ENCODE measurements at places on chromosomes 6 and 20.
A peak's percentile ranks its signal among the peaks of the same experiment; 100 is the strongest.

DNA sequence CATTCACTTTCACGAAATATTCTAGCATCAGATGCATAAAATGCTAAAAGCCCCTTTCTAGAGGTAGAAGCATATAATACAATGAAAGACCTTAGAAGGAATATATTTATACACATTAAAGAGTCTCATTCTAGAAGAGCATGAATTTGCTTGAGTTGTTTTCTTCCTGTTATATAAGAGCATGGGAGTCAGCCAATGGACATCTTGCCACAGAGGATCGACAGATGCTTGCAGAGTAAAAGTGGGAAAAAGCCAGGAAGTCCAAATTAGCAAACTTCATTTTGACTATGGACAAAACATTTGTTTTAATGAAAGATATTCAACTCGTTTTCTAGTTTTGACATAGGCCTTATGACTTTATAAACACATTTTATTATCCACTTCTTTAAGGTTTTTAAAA lies 44.2 kb upstream of the RIPPLY2 start:
- DNase-seq = no peak

- no peak for DNase-seq
These were observed 97.6 kb downstream of the FAM50B start for GRCh38 chr6:3946778-3947177.

- DNase-seq = no peak
These were observed 50.7 kb downstream of the TNFAIP3 start for GRCh38 chr6:137917551-137918325.

- DNase-seq = no peak
These were observed 601.7 kb upstream of the GJE1 start for GRCh38 chr6:141531040-141531439.

GRCh38 chr20:37526238-37526838 lies 1.3 kb downstream of the BLCAP start:
- DNase-seq = no peak

DNA sequence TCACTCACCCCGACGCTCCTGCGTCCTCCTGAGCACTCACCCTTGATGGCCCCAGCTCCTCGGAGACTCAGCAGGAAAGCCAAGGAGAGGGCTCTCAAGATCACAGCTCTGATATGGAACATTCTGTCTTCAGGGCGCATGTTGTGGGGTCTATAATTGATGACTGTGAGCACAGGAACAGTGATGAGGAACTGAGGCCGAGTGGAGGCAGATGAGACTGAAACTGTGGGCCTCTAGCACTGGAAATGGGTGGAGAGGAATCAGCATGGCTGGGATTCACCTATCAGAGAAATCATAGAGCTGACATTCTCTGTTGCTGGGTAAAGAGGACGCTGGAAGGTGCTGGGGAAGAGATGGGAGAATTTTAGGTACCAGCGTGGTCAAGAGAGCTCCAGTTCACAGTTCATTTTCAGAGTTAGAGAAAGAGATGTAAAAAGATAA lies at the start of gene HLA-DPA1:
HLA-DPA1 (minus strand) TSS at position 219 of the 441 bp plus-strand sequence.
- DNase-seq = no peak

GRCh38 chr6:150324044-150324443 lies 44.8 kb upstream of the IYD start:
- DNase-seq = no peak

DNA sequence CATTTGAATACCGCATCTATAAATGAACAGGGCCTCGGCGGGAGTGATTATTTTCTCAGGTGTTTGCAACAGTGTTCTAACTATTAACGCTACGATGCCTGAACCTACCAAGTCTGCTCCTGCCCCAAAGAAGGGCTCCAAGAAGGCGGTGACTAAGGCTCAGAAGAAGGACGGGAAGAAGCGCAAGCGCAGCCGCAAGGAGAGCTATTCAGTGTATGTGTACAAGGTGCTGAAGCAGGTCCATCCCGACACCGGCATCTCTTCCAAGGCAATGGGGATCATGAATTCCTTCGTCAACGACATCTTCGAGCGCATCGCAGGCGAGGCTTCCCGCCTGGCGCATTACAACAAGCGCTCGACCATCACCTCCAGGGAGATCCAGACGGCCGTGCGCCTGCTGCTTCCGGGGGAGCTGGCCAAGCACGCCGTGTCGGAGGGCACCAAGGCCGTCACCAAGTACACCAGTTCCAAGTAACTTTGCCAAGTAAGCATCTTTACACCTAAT lies 70.9 kb downstream of the HFE start:
- no peak for DNase-seq

DNA sequence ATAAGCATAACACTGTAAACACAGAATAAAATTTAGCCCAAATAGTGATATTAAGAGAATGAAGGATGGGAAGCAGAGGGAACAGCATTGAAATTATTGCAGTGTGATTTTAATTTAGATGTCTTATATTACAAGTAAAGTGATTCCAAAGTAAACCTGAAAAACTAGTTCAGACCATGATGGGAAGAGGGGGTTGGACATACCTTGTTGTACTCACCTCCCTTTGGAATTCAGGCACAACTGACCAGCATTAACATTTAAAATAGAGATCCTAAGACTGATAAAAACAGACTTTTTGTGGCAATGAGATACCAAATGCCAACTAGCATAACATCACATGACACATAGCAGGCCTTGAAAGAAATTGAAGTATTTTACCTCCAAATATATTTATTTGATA lies 262.6 kb upstream of the PRND start:
- DNase-seq = no peak

GRCh38 chr20:10408108-10408813 lies 25.8 kb downstream of the MKKS start:
- DNase-seq = no peak

GRCh38 chr6:27839626-27840475 lies 72.3 kb downstream of the OR2B2 start:
- no peak for DNase-seq

DNA sequence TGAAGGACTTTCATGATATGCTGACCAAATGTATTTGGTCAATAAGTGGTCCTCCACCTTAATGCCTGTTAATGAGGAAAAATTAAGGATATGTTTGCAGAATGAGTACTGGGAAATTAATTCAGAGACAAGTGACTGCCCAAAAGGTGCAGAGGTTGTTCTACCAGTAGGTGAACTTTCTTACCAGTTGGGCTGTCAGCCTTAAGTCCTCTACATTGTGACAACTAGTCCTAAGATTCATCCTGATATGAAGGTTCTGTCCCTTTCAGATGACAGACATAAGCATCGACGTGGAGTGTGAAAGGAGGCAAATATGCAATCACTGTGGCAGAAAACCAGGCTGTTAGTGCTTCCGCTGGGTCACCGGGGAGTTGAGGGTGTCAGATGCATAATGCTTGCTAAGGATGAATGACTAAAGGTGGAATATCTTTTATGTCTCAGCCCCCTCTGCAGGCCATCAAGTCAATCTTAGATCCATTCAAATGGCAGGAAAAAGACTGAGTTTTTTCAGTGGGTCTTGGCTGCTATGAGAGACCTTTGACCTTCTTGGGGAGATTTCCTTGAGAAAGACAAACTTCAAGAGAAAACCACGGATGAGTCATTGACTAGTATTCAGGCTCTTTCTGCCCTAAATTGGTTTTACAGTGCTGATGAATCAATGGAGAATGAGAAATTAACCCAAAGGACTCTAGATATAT lies 226.0 kb downstream of the TPBG start:
- DNase-seq = peak; percentile 52

DNA sequence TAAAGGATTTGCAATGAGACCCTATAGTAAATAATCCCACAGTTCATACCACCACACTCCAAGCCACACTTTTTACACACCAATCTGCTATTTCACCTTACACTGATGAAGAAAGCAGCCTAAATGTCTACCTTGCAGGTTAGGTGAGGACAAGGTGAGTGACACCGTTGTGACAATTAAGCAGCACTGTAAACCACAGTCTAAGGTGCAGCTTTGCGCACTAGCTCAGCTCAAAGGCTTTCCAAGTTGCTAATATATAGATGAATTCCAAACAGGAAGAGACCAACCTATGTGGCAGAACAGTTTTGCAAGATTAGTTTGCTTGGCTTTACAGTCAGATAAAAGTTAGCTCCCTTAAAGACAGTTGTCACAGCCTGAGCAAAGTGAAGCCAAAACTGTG lies 429.5 kb upstream of the MARCKS start:
- DNase-seq = no peak

- no peak for DNase-seq
These were observed 17.1 kb downstream of the ALDH8A1 start for GRCh38 chr6:134932535-134933470.

- DNase-seq = no peak
These were observed 161.8 kb downstream of the LRFN2 start for GRCh38 chr6:40425192-40425919.

DNA sequence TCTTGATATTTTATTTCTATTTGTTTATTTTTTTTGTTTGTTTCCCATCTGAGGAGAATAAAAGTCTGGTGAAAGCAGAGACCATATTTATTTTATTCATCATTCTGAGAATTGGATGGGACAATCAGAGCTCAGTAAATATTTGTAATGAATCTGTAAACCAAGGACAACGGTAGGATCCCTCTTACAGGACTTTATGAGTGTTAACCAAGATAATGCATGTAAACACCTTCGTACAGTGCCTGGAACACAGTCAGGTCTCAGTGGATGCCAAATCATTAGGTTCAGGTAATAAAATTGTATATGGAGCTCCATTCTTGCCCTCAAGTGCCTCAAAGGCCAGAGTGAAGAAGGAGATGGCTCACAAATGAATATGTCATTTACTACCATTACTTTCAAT lies 288.7 kb downstream of the PAX1 start:
- no peak for DNase-seq

DNA sequence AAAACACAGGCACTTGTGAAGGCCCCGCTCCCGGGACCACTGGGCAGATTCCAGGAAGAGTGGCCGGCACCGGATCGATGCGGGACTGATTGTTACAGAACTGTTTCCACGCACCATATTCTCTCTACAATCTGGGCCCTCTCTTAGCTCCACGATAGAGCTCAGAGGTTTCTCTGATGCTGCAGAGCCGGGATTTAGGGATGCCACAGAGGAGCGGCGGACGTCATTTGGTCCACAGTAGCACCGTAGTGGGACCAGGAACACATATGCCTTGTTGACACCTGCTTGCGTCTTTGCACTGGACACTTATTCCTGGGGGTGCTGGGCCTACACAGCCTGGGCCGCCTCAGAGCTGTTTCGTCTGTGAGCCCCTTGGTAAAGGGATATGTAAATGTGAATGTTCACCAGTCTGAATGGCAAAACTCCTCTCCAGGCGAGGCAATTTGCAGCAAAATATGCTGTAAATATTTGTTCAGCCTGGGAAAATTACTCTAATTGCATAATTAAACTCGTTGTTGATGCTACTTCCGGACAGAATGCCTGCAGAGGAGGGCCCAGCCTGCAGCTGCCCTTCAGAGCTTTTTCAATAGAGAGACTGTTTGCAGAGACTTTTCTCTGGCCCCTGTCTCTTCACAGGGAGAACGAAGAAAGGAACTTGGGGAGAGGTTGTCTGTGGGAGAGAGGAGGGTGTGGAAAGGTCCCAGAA lies 9.4 kb downstream of the PCK1 start:
- DNase-seq = no peak

GRCh38 chr6:144094731-144095133 lies 641 bp downstream of the SF3B5 start:
- DNase-seq = no peak

- DNase-seq = no peak
These were observed 6.7 kb downstream of the SRXN1 start for GRCh38 chr20:646107-646867.

- no peak for DNase-seq
These were observed 267.1 kb upstream of the JAG1 start for GRCh38 chr20:10940941-10941340.

- DNase-seq = no peak
These were observed 305.9 kb downstream of the CLIC5 start for GRCh38 chr6:45709781-45710220.

GRCh38 chr6:45432977-45433376 lies 55.2 kb upstream of the SUPT3H start:
- no peak for DNase-seq

GRCh38 chr20:46831633-46832011 lies 63.0 kb upstream of the EYA2 start:
- DNase-seq = no peak

- no peak for DNase-seq
These were observed 36.6 kb downstream of the BCL2L1 start for GRCh38 chr20:31685853-31686643.

GRCh38 chr6:122081921-122082320 lies 317.5 kb upstream of the HSF2 start:
- DNase-seq = no peak

DNA sequence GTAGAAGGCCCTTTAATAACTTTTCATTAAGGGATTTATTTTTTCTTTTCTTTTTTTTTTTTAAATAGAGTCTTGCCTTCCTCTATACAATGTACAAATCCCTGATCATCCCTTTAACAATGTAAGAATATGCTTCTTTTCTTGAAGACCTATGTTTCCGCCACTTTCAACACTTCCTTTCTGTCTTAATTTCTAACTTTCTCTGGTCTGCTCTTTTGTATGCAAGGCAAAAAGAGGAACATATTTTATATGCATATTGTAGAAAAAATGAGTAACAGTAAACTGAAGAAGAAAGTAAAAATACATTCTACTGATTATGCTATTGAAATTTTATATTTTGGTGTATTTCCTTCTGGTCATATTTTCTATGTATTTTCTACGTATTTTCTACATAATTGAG lies 484.7 kb downstream of the TFAP2B start:
- no peak for DNase-seq

GRCh38 chr20:37954190-37954589 lies 51.3 kb downstream of the VSTM2L start:
- no peak for DNase-seq

GRCh38 chr20:1711826-1712601 lies 54.4 kb upstream of the SIRPG start:
- peak; percentile 19 for DNase-seq

DNA sequence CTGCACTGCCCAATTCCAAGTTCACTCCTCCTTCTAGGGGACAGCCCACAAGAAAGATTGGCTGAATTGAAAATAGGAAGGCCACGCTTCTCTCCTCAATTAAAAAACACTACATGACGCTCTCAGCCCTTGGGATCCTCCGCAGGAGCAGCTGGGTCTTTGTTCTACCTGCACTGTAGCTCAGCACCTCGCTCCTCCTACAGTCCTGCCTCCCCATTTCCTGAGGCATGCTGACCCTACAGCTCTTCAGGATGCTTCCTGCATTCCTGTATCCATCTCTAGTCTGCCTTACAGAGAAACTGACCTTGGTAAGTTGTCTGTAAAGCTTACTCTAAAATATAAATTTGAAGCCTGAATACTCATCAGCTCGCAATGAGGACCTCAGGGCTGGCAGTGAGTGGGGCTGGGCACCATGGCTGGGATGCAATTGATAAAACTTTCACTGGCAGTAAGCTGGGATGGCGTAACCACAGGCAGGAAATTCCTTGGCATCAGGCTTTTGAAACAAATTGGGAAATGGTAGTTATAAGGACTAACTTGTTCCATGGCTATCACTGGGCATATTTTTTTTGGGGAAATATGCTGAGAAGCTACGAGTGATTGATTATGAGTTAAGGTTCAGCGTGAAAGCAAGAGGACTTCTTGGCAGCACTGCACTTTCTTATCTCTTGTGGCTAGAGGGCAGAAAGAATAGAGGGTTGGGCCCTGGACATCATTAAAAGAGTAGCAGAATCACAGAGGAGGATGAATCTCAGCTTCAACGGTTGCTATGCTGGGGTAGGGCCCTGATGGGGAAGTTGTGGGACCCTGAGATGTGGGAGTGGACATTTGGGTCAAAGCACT lies 11.7 kb upstream of the SIRPB1 start:
- DNase-seq = no peak

All from SK-N-DZ (cell line).